ENCODE measurements at places on chromosomes 7 and 10. TPM values are rescaled to one million over a fixed set of nuclear protein-coding genes. Genes with fewer than 3 reads are reported as not detected.

DNA sequence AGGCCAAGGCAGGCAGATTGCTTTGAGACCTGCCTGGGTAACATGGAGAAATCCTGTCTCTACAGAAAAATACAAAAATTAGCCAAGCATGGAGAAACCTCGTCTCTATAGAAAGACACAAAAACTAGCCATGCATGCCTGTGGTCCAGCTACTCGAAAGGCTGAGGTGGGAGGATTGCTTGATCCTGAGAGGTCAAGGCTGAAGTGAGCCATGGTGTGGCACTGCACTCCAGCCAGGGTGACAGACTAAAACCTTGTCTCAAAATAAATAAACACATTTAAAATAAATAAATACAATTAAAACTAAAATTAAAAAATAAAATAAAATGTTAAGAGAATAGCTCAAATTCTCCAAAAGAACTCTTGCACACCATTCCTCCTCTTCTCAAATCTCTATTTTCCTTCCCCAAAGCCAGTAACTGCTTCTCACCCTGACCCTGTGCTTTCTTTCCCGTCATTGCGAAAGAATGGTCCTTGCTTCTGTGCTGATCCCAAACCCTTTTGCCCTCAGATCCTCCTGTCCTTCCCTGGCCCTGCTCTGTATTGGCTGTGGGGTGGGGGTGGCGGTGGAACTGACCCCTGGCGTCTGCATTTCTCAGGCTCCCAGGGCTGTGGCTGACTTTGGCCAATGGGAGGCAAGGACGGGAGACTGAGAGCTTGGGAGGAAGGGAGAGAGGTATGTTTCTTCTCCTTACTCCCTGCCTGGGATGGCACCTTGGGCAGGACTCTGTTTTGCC is 12.4 kb downstream of the SRGN start:
- no peak for DNase-seq

GRCh38 chr10:77456414-77456813 is 181.2 kb downstream of the KCNMA1 start:
- no peak for DNase-seq

DNA sequence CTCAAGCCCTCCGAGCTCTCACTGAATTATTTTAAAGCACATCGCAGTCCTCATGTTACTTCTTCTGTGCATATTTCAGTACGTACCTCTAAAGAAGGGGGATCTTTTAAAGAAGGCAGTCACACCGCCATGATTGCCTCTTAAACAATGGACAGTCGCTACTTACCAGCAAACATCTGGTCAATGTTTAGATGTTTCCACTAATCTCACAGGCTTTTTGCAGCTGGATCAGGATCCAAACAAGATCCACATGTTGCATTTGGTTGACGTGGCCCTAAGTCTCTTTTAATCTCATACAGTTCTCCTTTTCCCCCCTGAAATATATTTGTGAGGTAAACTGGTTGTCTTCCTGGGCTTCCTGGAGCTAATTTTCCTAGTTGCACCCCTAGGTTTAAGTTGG is 50.0 kb downstream of the PRF1 start:
- DNase-seq: no peak

DNA sequence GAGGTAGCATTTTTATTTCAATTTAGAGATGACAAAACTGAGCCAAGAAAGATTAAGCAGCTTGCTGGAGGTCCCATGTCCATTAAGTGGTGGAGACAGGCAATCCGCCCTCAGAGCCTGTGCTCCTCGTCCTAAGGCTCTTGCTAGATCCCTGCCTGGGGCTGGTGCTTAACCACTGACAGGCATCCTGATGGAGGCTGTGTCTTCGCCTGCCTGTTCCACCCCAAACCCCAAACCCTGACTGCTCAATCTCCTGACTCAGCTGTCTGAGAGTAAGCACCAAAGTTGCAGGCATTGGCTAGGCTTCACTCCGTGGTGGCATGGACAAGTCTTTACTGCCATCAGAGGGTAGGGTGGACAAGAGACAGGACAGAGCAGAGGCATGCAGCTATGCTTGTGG is 209.4 kb downstream of the POU6F2 start:
- DNase-seq: no peak

DNA sequence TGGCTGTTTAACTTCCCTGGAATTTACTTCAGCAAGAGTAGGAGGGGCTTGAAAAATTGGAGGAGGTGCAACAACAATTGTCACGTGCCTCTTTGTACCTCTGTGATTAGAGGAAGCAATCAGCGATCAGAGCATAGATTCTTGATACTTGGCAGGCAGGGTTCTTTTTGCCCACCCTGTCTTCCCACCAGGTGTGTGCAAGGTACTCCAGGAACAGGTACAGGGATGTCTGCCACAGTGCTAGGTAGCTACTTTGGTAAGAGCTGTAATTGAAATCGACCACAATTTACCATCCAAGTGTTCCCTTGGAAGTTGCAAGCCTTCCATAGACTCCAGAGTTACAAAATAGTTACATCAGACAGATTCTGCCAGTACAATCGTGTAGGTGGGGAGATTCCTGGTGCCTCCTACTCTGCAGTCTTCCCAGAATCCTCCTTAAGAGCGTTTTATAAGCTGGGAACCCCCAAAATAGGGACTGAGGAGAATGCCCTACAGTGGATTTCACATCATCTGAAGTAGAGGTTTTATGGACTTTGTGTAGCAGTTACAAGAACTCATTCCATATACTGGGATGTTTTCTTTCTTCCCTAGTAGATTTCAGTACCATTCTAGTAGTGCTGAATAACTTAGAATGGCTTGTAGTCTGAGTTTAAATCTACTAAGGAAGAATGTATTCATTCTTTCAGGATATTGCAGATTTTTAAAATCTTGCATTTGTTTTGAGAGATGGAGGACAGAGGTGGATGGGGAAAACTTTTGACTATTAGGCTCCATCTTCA is 101.9 kb downstream of the EXOC4 start:
- DNase-seq: no peak

DNA sequence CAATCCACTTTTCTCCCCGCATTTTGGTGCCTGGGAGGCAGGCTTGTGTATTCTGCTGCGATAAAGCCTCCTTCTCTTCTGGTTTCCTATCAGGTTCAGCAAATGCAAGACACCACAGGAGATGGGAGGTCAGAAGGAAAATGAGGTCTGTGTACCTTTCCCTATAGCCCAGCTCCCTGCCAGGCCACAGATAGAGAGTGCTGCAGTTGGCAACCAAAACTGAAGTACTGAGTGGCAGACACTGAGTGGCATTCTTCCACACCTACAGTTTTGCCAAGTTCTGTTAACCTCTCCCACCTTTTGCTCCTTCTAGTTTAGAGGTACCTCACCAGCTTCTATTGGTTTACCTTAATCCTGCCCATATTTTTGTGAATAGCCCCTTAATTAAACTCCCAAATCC is 948.4 kb downstream of the SORCS1 start:
- no peak for DNase-seq

The ITGA8 gene
- polyA plus RNA-seq: 88.6 TPM

The CTAGE8 gene
- polyA plus RNA-seq: 8.3 TPM

The UPK3B gene
- 18.0 TPM for polyA plus RNA-seq

The OR2A1 gene
- polyA plus RNA-seq: 1.4 TPM

The PVRIG gene
- 8.5 TPM for polyA plus RNA-seq

The UNCX gene
- not detected for polyA plus RNA-seq
